Testis (tissue), 5 donors: ENCODE measurements at places on chromosomes 5 and 9.

- H3K27me3 ChIP-seq = no peaks in the 10 kb centered on the region
- H3K36me3 ChIP-seq = no peaks in the 10 kb centered on the region
- no peak for DNase-seq
- no peak overlapping the region for H3K27ac ChIP-seq
- H3K4me1 ChIP-seq = no peaks in the 10 kb centered on the region
Observed at GRCh38 chr5:96053063-96053735, 91.5 kb upstream of the ELL2 start.

GRCh38 chr9:4743131-4743875, 2.3 kb upstream of the AK3 start:
- no peak overlapping the region for H3K27ac ChIP-seq
- no peak overlapping the region for H3K4me3 ChIP-seq
- no peak for DNase-seq
- H3K36me3 ChIP-seq = no peaks in the 10 kb centered on the region

DNA sequence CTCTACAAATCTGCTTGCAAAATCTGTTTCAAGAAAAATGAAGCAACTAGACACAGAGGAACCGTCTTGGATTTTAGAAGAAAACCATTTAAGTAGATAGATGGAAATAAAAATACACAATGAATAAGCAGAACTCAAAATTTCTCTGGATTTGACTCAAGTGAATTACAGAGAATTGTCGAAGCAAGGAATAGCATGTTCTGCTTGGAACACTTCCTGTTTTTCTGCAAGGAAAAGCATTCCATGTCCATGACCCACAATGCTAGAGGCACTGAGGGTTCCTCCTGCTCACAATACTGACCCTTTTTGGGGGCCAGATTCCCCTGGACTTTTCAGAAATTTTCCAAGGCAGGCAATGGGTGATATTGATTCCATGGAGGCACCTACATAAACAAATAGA, 29.8 kb downstream of the PRUNE2 start:
- no peak overlapping the region for H3K27ac ChIP-seq
- no peak for DNase-seq
- no peak overlapping the region for H3K4me3 ChIP-seq
- no peaks in the 10 kb centered on the region for H3K4me1 ChIP-seq
- H3K27me3 ChIP-seq = no peaks in the 10 kb centered on the region
- no peaks in the 10 kb centered on the region for H3K36me3 ChIP-seq

- H3K4me1 ChIP-seq = peaks cover 6% of the 10 kb centered on the region
- H3K36me3 ChIP-seq = no peaks in the 10 kb centered on the region
- H3K27ac ChIP-seq = peak overlapping the region; percentile 52
- peak overlapping the region; percentile 77 for H3K4me3 ChIP-seq
- H3K27me3 ChIP-seq = no peaks in the 10 kb centered on the region
Observed at GRCh38 chr5:76715486-76715735, 515 bp upstream of the F2R start.

GRCh38 chr5:23507278-23507685, at the start of gene PRDM9:
Gene PRDM9, plus strand, starts transcription at chr5:23507609. Its CDS starts 1,425 bp downstream, at chr5:23509034.
- peak; percentile 86 for DNase-seq
- H3K27me3 ChIP-seq = no peaks in the 10 kb centered on the region
- peak within 1 kb of the TSS; percentile 21 for H3K4me3 ChIP-seq

DNA sequence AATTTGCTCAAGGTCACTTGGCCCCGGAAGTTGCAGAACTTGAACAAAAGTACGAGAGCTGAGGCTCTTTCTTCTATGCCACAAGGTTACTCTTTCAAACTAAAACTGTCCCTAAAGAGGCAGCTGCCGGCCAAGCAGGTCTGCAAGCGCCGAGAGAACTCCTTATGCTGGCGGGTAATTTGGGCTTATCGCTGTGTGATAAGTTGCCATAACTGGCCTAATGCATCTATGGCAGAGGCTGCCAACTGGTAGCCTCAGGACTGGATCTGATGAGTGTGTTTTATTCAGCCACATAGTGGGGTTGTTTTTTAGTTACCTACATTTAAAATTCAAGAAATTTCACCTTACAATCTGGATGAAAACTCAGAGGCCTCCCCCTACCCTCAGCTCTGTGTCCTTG, 68.1 kb upstream of the SPOCK1 start:
- no peak overlapping the region for H3K4me3 ChIP-seq
- no peak for DNase-seq
- peaks cover 33% of the 10 kb centered on the region for H3K4me1 ChIP-seq
- no peak overlapping the region for H3K27ac ChIP-seq

GRCh38 chr5:149262315-149262714, 9.3 kb upstream of the AFAP1L1 start:
- no peak overlapping the region for H3K4me3 ChIP-seq
- no peaks in the 10 kb centered on the region for H3K27me3 ChIP-seq
- H3K36me3 ChIP-seq = no peaks in the 10 kb centered on the region
- no peak for DNase-seq

- H3K27me3 ChIP-seq = no peaks in the 10 kb centered on the region
- DNase-seq = no peak
- H3K36me3 ChIP-seq = no peaks in the 10 kb centered on the region
- no peak overlapping the region for H3K27ac ChIP-seq
Observed at GRCh38 chr5:87361536-87362213, 51.1 kb downstream of the CCNH start.

DNA sequence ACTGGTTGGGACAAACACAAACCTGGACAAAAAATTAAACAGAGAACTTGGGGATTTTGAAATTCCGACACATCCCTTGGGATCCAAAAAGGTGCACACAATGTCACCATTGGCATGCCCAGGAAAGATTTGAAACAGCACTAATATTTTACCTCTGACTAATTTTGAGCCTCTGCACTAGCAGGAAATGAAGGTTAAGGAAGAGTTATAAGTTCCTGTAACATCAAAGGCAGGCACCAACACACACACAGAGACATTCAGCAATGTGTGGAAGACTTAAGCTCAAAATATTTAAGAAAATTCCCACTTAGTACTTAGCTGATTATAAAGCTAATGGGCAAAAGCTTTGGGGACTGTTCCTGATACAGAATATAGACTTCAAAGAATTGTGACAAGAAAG, 247.0 kb downstream of the CDH9 start:
- no peaks in the 10 kb centered on the region for H3K4me1 ChIP-seq
- H3K27ac ChIP-seq = no peak overlapping the region
- H3K27me3 ChIP-seq = no peaks in the 10 kb centered on the region
- H3K36me3 ChIP-seq = no peaks in the 10 kb centered on the region
- no peak overlapping the region for H3K4me3 ChIP-seq

GRCh38 chr5:125798307-125798706, 624.9 kb upstream of the GRAMD2B start:
- no peaks in the 10 kb centered on the region for H3K4me1 ChIP-seq
- no peak overlapping the region for H3K4me3 ChIP-seq
- no peak overlapping the region for H3K27ac ChIP-seq

- H3K4me1 ChIP-seq = no peaks in the 10 kb centered on the region
- no peak overlapping the region for H3K27ac ChIP-seq
- H3K27me3 ChIP-seq = no peaks in the 10 kb centered on the region
- no peak for DNase-seq
Observed at GRCh38 chr5:72503888-72504491, 3.2 kb downstream of the ZNF366 start.

DNA sequence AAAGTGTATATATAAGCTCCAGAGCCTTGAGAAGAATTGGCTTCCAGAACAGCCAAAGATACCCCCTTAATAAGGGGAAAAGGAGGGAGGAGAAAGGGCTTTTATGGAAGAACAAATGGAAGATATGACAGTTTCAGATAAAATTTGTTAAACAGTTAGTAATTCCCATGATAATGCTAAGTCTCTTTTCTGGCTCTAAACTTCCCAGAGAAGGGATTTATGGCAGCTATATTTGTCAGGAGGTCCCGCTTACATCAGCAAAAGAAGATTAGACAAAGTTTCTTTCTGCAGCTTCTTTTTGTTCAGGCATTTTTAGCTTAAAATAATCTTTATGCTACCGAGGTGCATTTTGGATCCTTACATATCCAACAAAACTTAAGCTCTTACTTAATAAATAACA, 14.3 kb upstream of the SLC36A3 start:
- H3K36me3 ChIP-seq = no peaks in the 10 kb centered on the region
- no peaks in the 10 kb centered on the region for H3K27me3 ChIP-seq
- H3K4me1 ChIP-seq = peaks cover 20% of the 10 kb centered on the region
- DNase-seq = no peak
- no peak overlapping the region for H3K27ac ChIP-seq
- H3K4me3 ChIP-seq = no peak overlapping the region

GRCh38 chr5:103910011-103910410, 347.4 kb upstream of the NUDT12 start:
- DNase-seq = no peak
- no peaks in the 10 kb centered on the region for H3K36me3 ChIP-seq
- H3K27ac ChIP-seq = no peak overlapping the region

DNA sequence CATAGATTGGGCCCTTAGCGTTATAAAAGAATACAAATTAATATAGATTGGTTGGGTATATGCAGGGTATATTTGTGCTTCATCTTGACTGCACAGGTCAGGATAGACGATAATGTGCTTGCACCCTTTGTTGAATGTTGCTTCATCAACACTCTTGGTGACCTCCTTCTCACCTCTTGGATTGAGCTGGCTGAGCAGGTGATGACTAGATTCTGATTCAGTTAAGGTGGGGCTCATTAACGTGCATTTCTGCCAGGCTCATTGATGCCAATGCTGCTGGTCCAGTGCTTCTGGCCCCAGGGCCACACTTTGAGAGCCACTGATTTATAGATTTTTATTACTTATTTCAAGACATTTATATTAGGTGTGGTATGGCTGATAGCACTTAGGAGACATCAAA, 27.7 kb downstream of the PCSK5 start:
- H3K4me3 ChIP-seq = no peak overlapping the region
- no peak overlapping the region for H3K27ac ChIP-seq
- peaks cover under 1% of the 10 kb centered on the region for H3K4me1 ChIP-seq
- no peaks in the 10 kb centered on the region for H3K36me3 ChIP-seq
- DNase-seq = no peak

- H3K27ac ChIP-seq = no peak overlapping the region
- no peaks in the 10 kb centered on the region for H3K36me3 ChIP-seq
- no peak for DNase-seq
- peaks cover 10% of the 10 kb centered on the region for H3K4me1 ChIP-seq
- no peak overlapping the region for H3K4me3 ChIP-seq
Observed at GRCh38 chr9:134264169-134264568, 62.1 kb upstream of the RXRA start.

DNA sequence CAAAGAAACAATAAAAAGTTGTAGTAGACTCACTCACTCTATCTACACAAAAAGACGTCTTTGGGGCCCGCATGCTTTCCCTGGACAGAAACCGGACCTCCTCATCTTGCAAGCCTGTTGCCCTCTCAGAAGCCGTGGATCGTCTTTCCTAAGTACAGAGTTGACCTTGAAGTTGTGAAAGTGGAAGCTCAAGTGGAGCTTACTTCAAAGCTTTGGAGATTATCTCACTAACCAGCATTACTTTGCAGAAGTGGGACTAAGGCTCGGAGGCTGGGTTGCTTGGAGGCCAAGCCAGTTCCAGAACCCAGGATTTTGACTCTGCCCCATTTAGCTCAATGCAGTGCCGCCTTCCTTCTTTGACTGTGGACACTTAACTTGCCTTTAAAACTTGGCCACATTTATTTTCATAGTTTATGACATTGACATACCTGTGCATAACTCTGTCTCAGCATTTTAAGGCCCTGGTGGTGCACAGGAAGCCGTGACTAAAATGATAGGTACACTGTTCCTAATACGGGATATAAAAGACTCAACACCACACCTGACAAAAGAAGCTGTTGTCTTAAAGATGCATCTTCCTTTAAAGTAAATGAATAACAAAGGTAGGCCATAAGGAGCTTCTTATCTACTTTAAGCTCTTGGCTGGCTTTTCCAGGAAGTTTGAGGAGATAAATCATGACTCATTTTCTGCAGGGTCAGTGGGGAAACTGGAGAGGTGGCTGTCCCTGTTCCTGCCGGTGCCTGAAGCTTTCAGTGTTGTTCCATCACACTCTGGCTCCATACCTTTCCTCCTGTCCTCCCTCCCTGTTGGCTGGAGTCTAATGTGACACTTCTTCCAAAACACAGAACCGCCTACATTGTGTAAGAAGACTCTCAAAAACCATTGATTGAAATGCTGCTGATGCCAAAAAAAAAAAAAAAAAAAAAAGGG, 10.7 kb downstream of the SLC25A25 start:
- H3K27me3 ChIP-seq = no peaks in the 10 kb centered on the region
- H3K27ac ChIP-seq = peak overlapping the region; percentile 65
- peaks cover 40% of the 10 kb centered on the region for H3K4me1 ChIP-seq
- DNase-seq = no peak
- H3K36me3 ChIP-seq = no peaks in the 10 kb centered on the region

- H3K27ac ChIP-seq = no peak overlapping the region
- no peaks in the 10 kb centered on the region for H3K36me3 ChIP-seq
- H3K27me3 ChIP-seq = no peaks in the 10 kb centered on the region
- no peaks in the 10 kb centered on the region for H3K4me1 ChIP-seq
Observed at GRCh38 chr5:13909271-13909670, 35.2 kb downstream of the DNAH5 start.

- no peak overlapping the region for H3K27ac ChIP-seq
- H3K4me1 ChIP-seq = no peaks in the 10 kb centered on the region
- DNase-seq = no peak
- no peaks in the 10 kb centered on the region for H3K27me3 ChIP-seq
Observed at GRCh38 chr9:6543204-6543603, 102.3 kb downstream of the GLDC start.

GRCh38 chr5:81426359-81427030, 32.6 kb upstream of the ACOT12 start:
- no peaks in the 10 kb centered on the region for H3K27me3 ChIP-seq
- no peak overlapping the region for H3K27ac ChIP-seq
- H3K4me1 ChIP-seq = peaks cover 3% of the 10 kb centered on the region
- no peak overlapping the region for H3K4me3 ChIP-seq
- H3K36me3 ChIP-seq = no peaks in the 10 kb centered on the region

GRCh38 chr5:33475706-33476105, 34.9 kb downstream of the TARS1 start:
- no peak overlapping the region for H3K27ac ChIP-seq
- H3K4me3 ChIP-seq = no peak overlapping the region
- no peak for DNase-seq
- H3K36me3 ChIP-seq = no peaks in the 10 kb centered on the region
